ENCODE measurements at places on chromosomes 1 and 21.

DNA sequence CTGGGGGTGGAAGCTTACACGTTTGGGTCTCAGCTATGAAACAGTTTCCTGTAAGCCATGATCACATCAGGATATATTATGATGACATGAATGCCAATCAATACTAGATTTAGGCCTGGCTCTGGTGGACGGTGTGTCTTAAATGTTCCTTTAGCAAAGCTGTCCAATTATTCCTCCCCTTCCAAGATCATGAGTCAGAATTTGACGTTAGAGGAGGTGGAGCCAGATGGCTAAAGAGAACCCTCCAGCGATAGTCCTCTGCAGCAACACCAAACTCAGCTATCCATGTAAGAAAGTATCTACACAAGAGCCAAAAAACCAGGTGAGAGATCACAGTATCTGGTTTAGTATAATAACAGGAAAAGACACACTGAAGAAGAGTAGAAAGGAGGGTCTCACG is 47.8 kb downstream of the PACC1 start:
- DNase-seq, result peak; percentile 17

GRCh38 chr1:15289251-15289651 is 42.2 kb downstream of the FHAD1 start:
- no peak for DNase-seq

DNA sequence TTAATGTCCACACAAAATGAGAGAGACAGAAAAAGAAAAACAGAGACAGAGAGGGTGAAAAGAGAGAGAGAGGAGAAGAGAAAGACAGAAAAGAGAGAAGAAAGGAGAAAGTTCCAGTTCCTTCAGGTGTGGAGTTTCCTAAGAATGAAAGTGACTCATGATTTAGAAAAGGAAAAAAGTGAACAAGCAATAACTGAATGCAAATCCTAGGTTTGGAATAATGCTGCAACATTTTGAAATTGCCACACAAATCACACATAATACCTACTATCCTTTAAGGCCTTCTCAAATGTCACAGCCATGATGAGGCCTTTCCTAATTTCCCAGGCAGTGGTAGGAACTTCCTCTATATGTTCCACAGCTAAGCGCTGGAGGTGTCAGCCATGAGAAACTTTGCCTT is 31.5 kb upstream of the XPR1 start:
- DNase-seq, result peak; percentile 46

DNA sequence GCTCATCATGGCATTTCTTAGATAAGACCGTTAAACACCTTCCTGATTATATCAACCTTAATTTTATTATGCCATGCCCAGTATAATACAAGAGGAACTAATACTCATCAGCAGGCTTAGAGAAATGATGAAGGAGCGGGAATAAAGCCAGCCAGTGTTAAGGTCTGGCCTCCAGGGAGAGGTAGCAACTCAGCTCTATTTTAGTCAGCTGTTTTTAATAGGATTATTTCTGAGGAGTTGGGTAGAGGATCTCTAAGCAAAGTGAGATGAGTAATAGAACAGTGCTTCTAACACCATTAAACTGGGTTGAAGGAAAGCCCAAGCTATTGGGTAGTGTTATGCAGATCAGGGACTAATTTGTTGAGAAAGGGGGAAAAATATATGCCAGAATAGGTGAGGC is 921.5 kb downstream of the TTLL7 start:
- no peak for DNase-seq

DNA sequence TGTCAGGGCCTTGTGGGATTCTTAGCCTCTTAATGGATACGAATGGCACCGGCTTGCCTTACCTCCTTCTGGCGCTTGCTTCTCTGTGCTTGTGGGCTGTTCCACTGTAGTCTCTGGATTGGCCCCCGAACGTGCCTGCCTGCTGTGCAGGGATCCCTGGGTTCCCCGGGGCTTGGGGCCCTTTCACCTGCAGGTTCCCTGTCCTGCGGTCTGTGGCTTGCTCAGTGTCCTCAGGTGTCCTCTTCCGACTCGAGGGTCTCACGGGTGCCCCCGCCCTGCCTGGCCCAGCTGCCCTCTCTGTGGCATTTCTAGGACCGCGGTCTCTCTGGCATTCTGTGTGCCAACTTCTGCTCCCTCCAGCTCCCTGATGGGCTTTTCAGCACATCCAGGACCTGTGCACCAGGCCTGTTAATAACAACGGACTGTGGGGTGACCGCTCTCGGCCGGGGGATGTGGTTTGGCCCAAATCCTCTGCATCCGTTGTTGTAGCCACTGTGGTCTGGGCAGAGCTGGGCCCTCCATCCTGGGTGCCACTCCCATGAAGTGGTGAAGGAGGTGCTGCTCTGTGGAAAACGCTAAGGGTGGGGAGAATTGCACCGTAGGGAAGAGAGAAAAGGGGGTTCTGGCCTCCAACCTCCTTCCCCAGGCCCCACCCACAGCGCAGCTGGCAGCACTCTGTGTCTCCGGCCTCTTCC is 12.4 kb downstream of the COL18A1 start:
- DNase-seq, result no peak
